ENCODE measurements at places on chromosomes 7 and 10.

DNA sequence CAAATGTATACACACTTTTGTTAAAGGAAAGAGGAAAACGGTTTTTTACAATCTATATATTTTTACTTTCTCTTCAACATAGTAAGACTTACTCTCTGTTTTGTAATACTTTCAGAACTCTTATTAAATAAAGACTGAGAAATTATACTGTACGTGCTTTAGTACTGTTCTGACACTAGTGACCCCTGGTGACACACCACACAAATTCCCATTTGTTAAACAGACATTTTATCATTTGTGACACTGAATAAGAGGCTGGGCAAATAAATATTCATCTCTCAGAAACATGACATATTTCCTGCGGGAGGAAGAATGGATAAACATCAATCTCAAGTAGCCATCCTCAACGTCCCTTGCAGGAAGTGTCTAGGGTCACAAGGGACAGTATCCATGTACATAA lies 68.9 kb upstream of the ZNF33B start:
- DNase-seq, result no peak

DNA sequence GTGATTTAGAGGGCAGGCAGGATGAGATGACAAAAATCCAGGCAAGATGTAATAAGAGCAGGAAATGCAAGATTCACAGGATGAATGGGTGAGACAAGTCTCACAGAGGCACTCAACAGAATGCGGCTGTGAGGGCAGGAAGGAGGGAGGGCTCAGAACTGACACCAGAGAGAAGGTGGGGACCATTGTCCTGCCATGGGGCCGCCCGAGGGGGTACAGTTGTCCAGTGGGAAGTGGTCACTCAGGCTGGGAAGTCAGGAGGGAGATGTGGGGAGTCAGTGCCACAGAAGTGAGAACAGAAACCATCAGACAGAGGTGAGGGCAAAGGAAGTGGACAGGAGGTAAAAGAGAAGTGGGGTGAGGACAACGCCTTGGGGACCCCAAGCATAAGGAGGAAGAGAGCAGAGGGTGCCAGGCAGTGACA lies 8.9 kb downstream of the HIP1 start:
- DNase-seq, result no peak

- no peak for DNase-seq
Measured at GRCh38 chr7:120617275-120617674, 240.7 kb downstream of the TSPAN12 start.

- no peak for DNase-seq
Measured at GRCh38 chr10:126463286-126463685, 75.0 kb upstream of the ADAM12 start.

- DNase-seq, result no peak
Measured at GRCh38 chr10:121098751-121099150, 247.6 kb downstream of the WDR11 start.

GRCh38 chr7:48511080-48511479 lies 339.8 kb downstream of the ABCA13 start:
- no peak for DNase-seq

DNA sequence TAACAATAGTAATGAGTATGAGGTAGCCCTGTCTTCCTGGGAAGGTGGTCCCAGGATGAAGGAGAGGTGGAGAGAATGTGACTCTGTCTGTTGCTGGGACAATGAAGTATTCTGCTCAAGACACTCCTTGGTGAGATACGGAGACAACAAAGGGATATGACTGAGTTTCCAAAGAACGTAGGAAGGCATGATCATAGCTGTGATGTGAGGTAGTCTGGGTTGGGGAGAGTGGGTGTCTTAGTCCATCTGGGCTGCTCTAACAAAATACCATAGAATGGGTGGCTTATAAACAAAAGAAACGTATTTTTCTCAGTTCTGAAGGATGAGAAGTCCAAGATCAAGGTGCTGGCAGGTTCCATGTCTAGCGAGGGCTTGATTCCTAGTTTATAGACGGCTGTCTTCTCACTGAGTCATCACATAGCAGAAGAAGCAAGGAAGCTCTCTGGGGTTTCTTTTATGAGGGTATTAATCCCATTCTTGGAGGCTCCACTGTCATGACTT lies 84.9 kb upstream of the RHOBTB1 start:
- DNase-seq, result no peak

GRCh38 chr7:26514633-26515032 lies 223.0 kb downstream of the SNX10 start:
- no peak for DNase-seq

DNA sequence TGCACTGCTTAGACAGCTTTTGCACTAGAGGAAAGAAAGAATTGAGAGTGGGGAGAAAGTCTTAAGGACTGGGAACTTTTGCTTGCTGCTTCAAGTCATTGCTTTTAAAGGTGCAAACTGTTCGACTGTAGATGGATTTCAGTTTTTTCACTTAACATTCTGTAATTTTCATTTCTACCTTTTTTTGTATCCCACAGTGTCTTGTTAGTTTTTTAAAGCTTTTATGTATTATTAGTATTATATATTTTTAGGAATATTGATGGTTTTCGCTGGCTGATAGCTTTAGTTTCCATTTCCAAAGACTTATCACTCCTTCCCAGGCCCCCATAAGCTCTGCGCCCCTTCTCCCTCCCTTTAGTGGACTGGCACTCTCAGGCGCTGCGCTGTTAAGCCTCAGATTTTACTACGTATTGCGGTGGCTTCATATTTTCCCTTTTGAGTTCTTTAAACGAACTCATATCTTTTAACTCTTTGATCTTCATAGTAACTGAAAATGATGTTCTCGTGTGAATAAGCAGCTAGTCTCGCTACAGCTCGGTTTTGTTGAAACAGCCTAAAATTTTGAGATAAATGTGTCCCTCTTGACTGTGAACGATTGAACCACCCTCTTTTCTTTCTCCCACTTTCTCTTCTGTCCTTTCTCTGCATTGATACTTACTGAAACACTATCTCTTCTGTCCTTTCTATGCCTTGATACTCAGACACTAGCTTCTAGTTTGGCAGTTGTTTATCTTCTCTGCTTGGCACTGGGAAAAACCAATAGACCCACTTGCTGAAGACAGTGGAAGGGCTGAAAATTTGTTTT lies 2.5 kb upstream of the ETV1 start:
- no peak for DNase-seq

GRCh38 chr10:103692952-103693811 lies 162.2 kb downstream of the SH3PXD2A start:
- peak; percentile 68 for DNase-seq

DNA sequence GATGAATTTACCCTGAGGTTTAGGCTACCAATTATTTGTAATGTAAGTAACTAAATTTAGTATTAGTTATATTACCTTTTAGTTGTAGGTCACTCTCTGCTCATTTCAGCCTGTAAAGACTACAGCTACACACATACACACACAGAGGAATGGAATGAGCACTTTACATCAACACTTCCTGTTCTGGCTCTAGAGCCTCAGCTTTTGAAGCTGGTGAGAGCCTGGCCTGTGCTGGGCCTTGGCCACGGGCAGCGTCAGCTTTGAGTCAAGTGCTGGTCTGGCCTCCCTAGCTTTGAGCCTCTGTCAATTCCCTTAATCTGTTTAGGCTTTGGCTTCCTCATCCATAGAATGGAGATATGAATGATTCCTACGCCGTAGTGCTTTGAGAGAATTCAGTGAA lies 141.7 kb downstream of the EGFR start:
- DNase-seq, result no peak

DNA sequence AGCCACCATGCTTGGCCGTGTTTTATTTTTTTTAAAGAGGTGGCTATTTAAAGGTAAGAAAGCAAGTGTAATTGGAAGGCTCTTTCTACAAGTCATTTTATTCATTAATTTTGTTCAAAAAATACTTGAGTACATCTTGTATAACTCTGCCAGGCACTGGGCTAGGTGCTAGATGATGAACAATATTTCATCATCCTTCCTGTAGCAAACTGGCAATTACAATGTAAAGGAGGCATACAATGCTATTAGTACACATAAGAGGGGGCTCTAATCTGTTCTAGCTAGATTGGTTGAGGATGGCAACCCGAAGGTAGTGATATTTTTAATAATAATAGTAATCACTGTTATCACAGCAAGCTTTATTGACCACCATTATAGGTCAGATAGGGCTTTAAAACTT lies 215.5 kb upstream of the KLF14 start:
- DNase-seq, result no peak

DNA sequence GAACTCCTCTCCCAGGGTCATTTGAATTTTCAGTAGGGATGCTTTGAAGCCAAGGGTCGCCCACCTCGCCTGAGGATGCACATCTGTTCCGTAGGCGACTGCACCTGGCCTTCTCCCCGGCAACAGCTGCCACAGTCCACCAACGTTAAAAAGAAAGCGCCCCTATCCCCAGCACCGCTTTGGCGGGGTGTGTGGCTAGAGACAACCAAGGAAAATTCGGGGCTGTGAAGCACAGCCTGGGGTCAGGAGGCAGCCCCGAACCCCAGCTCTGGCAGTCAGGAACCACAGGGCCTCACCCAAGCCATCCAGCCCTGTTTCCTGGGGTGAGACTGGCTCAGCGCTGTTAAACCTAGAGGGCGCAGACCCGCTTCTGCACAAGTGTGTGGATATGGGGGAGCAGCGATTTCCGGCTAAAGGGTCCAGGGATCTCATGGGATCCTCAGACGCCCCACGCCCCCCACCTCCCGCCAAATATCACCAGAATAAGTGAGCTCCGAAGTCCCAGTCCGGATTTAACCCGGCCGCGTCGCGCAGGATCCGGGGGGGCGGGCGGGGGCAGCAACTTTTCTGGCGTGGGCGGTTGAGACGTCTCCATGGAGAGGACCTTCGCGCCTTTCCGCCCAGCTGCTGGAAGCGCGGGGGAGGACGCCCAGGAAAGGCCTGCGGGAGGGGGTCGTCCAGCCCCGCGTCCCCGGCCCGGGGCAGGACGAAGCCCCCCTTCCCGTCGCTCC lies 822 bp downstream of the ZC3HAV1L start:
- peak; percentile 49 for DNase-seq

DNA sequence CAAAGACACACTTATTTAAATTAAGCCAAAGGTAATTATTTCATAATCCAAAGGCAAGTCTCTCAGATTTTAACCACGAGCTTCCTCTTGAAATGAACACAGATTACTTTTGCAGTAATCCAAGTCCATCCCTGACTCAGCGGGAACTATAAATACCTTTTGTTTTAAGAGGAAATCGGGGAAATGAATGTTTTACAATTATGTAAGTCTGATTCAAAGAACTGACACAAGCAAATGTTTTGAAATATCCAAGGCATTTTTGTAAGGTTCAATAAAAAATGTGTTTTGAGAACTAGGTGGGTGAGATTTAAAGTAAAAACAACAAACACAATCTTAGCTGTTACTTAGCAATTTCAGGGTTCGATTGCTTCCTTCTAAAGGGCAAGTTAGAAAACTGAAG lies 179.8 kb upstream of the ASAH2 start:
- DNase-seq, result no peak

DNA sequence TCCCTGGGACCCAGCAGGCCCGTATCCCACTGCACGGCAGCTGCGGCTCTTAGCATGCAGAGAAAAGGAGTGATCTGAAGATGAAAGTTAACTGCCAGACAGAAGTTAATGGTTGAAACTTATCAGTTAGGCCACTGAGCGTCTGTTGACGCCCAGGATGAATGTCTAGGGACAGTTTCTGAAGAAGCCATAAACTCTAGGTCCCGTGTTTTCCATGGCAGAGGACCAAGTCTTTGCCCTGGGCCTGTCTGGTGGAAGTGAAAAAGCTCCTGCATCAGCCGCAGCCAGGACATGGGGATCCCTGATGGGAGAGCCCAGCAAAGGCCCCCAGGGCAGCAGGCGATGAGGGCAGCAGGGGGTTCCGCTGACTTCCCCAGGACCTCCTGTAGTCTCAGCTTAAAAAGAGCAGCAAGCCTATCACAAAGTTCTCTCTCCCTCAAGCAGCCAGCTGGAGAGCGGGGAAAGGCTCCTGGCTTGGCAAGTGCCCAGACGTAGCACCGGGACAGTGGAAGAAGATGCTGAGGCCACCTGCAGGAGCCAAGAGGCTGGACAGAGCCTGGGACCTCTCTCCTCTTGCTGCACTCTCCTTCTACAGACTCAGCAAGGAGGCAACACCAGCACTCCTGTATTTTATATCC lies 79.6 kb downstream of the TNS3 start:
- DNase-seq, result no peak

DNA sequence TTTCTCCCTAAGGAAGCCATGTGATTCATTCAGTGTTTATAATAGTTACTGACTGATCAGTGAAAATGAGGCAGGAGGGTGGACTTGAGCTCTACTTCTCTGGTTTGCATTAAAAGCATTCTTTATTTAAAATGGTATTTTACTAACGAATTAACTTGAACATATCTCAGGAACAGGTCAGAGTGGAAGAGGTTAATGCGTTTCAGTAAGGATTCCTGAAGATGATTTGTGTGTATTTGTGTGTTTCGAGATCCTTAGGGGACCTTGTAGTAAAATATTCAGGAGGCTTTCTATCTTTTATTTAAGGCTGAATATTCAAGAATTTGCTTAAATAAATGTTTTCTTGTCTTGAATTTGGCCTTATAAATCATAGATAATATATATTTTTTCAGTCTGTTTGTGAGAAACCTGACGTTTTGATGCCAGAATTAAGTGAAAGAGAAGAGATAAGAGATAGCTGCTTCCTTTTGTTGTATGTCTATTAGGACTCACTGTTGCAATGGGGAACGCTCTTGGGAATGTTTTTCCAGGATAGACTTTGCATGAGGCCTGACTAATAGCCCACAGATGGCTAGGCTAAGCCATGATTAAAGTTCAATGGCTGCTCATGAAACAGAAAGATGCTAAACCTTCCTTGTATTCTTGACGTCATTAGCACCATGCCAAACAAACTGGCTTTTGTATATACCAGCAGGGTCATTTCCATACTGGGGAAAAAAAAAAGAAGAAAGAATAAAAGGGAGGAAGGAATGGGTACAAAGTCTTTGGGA lies 93.8 kb upstream of the MTPN start:
- DNase-seq, result no peak

DNA sequence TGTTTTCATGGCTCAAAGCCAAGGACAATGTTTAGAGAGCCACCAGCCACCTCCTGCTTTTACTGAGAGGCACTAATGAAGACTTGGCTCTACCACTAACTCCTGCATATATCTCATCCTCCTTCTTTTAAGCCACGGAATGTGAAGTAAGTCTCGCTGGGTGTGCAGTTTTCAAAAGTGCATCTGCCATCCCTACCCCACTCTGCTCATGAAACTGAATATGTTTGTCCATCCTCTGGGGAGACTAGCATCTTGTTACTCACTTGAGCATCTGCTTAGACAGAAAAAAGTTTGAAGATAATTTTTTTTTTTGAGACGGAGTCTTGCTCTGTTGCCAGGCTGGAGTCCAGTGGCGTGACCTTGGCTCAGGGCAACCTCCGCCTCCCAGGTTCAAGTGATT lies 40.8 kb downstream of the EPDR1 start:
- no peak for DNase-seq

DNA sequence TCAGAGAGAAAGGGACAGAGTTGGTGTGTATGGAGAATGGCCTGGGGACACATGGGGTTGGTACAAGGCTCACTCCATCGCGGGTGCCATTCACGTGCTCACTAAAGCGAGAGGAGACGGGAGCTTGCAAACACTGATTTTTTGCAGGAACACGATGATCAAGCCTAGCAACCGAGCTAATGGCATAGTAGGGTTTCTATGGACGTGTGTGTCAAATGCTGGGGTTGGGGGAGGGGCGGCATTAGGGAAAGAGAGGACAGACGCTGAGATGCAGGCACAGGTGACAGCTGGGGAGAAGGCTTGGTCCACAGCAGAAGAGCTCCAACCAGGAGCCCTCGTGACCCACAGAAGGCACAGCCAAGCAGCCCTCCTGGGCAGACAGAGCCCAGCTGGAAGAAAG lies 33.9 kb downstream of the RCC1L start:
- DNase-seq, result no peak

GRCh38 chr7:153454306-153454705 lies 597.9 kb upstream of the DPP6 start:
- DNase-seq, result no peak
